AG09319 (cell line): ENCODE measurements at places on chromosomes 12 and 14.

DNA sequence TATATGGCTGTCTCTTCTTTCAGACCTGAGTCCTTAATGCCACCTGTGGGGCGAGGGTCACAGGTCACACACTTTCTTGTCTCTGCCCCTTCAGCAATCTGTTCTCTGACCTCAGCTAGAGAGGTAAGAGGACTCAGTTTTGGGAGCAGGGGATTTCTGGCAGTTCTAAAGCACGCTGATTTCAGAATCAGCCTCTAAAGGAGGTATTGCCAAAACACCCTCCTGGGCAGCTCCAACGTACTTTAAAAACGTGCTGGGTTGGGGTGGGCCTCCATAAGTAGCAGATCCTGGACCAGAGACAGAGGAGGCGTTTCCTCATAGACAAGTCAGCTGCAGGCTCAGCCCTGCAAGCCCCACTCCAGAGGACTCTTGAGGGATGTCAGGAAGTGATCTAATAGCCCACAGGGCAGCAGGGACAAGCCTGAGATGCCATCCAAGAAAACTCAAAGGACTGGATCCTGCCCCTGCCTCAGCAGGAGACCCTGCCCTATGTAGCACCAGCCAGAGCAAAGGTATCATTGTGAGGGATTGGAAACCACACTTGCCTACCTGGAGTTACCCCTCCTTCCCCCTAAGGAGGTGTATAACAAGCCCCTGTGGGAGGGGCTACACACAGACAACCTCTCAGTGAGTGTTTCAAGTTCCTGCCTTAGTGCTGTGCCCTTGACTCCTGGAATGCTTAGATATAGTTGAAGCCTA lies 8.5 kb downstream of the CTDSP2 start:
- DNase-seq: no peak

GRCh38 chr14:104689109-104689880 lies at the start of gene INF2:
INF2 (plus strand) TSS chr14:104689618; CDS start chr14:104701366, 11,748 bp downstream.
- DNase-seq: no peak

DNA sequence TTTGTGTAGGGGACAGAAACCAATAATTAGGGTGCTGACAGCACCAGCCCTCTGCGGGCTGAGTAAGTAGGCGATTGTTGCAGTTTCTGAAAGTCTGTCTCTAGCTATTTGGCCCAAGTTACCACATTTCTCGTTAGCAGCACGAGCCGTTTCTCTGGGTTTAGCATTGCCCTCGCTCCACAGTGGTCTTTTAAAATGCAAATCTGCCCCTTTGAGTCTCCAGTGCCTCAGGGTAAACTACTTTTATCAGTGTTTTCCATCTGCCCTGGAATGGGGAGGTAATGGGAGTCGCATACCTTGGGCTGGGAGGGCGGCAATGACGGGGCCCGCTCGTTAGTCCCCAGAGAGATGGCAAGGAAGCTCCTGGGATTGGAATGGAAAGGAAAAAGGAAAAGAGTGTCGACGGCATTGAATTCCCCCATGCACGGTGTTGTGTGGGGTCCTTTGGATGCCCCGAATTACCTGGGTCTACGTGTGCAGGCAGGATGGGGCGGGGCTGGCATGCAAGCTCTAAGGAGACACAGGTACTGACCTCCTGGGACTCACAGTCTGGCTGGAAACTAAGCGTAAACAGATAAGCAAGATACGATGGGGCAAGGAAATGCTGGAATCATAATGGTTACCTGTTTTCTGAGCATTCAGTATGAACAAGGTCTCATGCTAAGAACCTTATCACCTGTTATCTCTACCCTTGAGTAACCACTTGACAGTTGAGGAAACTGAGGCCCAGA lies 131.8 kb upstream of the MAP1LC3B2 start:
- DNase-seq: no peak

DNA sequence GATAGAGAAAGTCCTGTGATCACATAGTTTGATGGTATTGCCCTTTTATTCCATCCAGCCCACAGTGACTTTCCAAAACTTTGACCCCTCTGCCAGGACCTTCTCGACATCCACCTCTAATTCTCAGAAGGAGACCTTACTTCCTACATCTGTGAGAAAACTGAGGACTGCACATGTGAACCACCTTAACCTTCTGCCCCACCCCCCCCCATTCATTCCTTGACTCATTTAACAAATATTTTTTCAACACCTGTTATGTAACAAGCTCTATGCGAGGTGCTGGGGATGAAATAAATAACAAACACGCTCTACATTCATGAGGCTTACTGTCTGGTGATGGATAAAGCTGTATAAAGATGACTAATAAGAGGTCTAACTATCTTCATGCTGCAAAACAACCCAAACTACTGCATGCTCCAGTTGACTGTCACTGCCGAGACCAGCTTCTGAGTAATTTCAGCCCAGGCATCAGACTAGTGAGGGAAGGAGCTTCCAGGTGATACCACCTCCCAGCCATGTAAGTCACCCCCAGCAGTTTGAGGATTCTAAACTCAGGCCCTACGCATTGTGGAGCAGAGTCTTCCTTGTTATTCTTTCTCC lies 1.9 kb upstream of the HAL start:
- no peak for DNase-seq

- no peak for DNase-seq
Measured at GRCh38 chr14:63745858-63746425, 18.1 kb upstream of the SGPP1 start.

DNA sequence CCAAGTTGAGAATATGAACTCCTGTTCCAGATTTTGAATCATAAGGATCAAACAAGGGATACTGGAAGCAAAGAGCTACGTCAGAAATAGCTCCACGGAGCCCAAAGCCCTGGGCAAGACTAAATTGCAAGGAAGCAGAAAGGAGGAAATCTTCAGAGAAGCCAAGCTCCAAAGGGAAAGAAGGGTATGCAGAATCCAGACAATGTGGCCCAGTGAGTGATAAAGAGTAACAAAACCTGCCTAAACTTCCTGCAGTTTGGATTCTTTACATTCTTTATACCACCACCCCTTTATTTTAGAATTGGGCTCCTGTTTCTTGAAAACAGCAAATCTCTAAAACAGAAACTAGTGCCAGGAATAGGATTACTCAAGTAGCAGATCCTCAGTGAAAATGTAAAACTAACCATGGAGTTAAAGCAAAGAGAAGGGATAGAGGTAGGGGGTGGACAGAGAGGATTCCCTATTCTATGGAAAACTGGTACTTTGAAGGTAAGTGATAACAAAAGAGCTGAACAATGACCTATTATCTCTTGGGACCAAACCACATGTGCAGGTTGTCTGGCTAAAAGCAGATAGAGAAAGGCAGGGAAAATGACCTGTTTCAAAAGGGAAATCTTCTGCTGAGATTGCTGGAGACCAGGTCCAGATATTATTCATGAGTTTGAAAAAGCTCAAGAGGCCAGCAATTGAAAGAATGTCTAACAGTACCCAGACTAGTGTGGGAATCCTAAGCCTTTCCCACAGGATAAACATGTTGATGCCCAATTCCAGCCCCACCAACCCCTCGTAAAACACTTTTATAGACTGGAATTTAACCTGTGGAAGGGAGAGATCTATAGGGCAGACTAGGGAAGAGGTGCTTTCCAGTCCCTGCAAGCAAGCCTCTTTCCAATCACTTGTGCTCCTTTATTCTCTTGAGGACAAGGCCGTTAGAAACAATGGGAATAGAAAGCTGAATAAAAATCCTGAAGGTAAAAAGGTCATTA lies 24.5 kb downstream of the MBIP start:
- no peak for DNase-seq

GRCh38 chr12:6782850-6783566 lies 6.3 kb upstream of the CD4 start:
- DNase-seq: no peak

DNA sequence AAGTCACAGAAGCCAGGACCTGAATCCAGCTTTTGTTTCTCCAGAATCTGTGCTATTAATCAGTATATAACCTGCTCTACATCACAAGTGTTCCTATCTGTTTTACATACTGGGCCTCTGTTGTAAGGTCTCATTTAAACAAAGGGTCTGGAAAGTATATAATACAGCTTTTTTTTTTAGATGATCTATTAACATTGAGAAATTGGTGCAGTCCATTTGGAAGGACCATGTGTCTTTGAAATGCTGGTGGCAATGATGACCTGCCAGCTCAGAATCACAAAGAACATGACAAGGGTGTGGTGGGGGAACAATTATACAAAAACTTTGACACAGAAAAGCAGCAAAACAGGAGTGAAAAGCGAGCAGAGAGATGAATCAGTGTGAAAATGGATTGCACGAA lies 164.6 kb downstream of the PPM1H start:
- no peak for DNase-seq

- DNase-seq: no peak
Measured at GRCh38 chr14:105022276-105022670, 1.4 kb upstream of the CDCA4 start.

DNA sequence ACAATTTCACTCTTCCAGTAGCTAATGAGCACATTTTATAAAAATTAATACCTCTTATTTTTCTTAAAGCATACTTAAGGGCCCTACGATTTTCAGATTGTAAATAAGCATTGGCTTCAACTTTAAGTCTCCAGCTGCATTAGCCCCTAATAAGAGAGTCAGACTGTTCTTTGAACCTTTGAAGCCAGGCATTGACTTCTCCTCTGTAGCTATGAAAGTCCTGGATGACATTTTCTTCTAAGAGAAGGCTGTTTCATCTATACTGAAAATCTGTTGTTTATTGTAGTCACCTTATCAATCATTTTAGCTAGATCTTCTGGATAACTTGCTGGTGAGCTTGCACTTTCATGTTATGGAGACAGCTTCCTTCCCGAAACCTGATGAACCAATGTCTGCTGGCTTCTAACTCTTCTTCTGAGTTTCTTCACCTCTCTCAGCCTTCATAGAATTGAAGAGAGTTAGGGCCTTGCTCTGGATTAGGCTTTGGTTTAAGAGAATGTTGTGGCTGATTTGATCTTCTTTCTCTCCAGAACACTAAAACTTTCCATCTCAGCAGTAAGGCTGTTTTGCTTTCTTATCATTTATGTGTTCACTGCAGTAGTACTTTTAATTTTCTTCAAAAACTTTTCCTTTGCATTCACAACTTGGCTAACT lies 377.1 kb upstream of the RGS6 start:
- DNase-seq: no peak

DNA sequence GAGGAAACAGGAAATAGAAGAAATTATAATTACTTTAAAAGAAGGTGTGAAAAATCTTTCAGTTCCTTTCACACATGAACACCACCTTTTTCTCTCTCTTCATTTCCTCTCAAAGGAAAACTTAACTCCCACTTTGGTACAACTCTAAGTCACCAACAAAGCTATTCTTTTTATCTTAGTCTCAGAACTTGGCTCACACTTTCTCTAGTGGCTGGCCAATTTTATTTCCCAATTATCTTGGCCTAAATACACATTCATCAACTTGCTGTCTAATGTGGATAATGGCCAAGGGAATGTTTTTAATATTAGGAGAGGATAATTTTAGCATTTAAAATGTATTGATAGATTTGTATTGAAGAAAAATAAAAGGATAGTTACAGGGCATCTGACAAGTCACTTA lies 64.5 kb upstream of the NAV3 start:
- DNase-seq: no peak

DNA sequence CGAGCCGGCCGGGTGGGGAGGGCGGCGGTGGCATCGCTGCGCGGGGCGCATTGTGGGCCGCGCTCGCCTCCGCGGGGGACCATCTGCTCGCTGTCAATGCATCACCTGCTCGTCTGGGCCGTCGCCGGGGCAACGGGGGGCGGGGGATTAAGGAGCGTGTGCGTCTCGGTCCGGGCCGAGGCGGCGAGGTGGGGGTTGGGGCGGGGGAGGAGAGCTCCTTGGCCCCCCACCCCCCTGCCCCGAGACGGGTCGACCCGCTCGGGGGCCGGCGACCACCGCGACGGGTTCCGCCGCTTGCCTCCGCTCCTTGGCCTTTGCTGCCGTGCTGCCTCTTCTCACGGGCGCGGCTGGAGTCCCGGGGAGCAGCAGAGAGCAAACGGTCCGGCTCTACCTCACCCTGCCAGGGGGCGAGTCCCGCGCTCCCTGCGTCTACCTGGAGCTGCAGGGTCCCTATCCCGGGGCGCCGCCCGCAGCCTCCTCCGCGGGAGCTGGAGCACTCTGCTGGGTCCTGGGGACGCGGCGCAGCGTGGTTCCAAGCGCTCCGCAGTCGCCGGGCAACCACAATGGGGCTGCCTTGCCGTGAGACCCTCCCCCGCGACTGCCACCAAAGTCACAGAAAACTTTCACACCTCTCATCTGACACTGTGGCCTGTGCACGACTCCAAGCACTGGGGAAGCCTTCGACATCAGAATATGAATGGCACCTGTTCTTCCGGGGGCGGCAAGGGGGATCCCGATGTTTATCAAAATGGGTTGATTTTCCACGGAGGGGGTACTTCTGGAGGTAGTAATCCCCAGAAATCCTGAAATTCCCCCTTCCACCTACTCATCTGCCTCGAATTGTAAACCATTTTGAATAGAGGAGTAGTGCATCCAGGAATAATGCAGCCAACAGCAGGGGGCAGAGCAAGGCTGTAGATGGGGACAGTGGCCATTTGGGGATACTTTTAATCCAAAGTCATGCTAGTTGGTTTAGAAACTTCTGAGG lies at the start of gene C12orf42:
C12orf42 (minus strand) TSS at position 500 of the 988 bp plus-strand sequence. CDS start 17,542 bp downstream, outside the sequence.
- DNase-seq: no peak

DNA sequence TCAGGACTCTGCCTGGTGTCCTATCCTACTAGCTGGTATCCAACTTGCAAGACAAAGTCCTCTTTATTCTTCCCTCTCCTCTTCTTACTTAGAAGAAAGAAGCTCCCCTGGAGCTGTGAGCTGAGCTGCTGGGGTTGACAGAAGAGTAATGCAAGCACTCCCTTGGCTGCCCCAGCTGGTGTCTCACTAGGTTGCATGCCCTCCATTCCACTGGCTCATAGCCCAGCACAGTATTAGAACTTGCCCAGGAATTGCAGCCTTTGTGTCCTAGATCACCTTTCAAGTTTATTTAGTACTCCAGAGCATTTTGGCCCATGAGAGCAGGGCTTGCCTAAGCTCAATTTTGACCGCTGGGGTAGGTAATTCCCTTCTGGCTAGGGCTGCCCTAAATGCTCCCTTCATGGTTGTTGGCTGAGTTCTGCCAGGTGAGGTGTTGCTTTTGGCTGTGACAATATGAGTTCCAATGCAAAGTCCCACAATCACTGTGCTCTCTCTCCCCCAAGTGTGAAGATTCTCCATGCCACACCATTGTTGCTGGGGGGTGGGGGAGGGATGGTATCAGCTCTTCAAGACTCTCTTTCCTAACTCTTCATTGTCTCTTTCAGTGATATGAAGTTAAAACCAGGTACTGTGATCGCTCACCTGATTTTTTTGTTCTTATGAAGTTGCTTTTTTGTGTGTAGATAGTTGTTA lies 317.4 kb upstream of the DDHD1 start:
- DNase-seq: peak; percentile 44

- DNase-seq: no peak
Measured at GRCh38 chr12:14949631-14950030, 11.3 kb upstream of the ERP27 start.

DNA sequence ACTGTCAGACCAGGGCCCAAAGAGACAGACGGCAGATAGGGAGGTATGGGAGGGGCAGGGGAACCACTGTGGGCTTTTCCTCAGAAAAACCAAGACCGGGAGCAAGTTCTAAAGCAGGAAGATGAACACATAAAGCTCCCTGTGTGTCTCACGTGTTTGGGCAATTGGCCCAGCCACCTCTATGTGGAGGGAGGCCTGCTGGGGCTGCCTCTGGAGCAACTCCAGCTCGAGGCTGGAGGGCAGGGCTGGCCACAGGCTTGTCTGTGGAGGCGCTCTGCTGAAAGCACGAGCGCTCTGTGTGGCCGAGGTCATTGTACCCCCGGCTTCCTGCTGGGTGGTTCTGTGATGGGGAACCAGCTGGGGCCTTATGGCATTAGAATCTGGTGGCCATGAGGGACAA lies 36.4 kb downstream of the TRAFD1 start:
- DNase-seq: no peak
